ENCODE measurements at places on chromosomes 5 and 9.

DNA sequence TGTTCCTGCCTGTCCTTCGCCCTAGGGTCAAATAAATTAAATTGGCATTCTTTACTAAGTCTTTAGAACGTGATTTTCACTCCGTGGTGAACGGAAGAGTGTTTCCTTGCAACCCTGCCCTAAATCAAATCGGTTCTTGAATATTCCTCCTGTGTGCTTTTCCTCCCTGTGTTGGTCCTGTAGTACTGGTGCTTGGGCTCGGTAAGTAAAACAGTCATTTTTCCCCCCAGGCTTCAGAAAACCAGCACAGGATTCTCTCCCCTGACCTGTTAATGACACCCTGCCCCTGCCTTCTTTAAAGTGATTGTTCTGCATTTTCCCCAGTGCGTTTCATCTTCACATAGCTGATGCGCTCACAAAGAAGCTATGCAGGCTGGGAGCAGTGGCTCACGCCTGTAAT, 96.0 kb downstream of the AK8 start:
- DNase-seq = no peak

- DNase-seq = peak; percentile 29
Observed at GRCh38 chr5:135154197-135154596, 120.2 kb upstream of the PITX1 start.

DNA sequence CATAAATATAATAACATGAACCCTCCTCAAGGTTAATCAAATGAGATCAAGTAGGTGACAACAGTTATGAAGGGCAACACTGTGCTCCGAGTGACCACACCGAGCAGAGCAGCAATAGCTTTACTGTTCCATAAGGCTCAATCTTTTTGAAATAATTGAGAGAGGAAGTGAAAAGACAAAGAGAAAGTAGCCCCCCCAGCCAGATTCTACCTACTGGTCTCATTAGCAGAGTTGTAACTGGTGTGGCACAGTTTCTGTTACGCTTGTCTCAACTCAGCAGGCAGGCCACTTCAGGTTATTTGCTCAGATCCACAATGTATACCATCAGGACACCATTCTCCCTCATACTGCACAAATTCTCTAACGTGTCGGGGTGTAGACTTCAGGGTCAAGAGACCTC, 14.0 kb downstream of the PRUNE2 start:
- DNase-seq = no peak

DNA sequence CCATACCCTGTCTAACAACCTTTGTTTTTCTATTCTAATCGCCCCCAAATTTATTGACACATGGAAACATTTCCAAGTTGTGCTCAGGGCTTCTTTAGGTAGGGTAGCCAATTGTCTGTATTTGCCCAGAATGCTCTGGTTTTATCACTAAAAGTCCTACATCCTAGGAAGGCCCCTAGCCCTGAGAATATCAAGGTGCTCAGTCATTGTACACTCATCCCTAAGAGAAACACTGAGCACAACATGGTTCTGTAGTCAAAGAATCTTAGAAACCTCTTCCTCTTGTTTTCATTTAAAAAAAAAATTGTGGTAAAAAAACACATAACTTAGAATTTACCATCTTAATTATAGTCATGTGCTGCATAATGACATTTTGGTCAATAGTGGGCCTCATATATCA, 69.0 kb upstream of the BASP1 start:
- DNase-seq = no peak

- no peak for DNase-seq
Observed at GRCh38 chr9:129865668-129866320, 30.5 kb downstream of the USP20 start.

DNA sequence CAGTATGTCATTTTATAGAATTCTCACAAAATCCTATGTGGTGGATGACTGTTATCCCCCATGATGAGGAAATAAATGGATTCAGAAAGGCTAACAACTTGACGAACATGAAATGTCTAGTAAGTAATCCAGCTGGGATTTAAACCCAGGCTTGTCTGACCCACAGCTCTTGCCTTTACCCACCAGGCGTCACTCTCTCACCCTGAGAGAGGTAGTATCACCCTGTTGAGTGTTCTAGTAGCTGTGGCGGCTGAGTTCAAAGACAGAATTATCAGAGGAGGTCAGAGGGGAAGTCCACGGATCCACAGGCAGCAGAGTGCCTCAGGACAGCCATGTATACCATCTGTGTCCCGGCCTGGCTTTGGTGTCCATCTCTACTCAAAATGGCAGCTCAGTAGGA, 113.8 kb downstream of the ZNF462 start:
- peak; percentile 2 for DNase-seq

- peak; percentile 29 for DNase-seq
Observed at GRCh38 chr5:136132087-136132486, 558 bp upstream of the SMAD5 start.

DNA sequence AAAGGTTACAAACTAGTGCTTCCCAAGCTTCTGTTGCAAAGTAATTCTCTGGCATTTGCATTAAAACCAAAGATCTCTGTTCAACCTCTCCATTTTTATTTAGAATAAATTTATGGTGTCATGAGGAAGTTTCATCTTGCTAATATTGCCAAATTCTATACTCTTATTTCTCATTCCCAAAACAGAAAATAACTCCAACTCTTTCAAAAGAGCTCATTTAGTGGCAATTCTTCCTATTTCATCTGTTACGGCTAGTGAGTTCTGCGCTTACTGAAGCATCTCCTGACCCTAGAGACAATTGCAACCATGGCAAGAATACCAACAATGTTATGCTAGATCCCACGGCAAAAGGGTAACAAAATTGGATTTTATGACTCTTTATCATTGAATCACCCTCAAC, 97.0 kb downstream of the HINT1 start:
- no peak for DNase-seq

GRCh38 chr5:71862507-71863060, 143.5 kb downstream of the CARTPT start:
- no peak for DNase-seq

- no peak for DNase-seq
Observed at GRCh38 chr9:80074439-80074838, 502.7 kb downstream of the TLE4 start.

DNA sequence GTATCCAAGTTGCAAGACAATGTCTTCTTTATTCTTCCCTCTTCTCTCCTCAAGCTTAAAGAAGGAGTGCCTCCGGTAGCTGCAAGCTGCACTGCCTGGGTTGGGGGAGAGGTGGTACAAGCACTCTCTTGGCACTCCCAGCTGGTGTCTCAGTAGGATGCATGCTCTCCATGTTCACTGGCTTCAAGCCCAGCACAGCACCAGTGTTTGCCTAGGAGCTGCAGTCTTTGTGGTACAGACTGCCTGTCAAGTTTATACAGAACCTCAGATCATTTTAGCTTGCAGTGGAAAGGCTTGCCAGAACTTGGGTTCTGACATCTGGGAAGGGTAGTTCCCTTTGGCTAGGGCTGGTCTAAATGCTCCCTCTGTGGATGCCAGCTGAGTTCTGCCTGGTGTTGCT, 505.6 kb downstream of the MAN2A1 start:
- DNase-seq = no peak

DNA sequence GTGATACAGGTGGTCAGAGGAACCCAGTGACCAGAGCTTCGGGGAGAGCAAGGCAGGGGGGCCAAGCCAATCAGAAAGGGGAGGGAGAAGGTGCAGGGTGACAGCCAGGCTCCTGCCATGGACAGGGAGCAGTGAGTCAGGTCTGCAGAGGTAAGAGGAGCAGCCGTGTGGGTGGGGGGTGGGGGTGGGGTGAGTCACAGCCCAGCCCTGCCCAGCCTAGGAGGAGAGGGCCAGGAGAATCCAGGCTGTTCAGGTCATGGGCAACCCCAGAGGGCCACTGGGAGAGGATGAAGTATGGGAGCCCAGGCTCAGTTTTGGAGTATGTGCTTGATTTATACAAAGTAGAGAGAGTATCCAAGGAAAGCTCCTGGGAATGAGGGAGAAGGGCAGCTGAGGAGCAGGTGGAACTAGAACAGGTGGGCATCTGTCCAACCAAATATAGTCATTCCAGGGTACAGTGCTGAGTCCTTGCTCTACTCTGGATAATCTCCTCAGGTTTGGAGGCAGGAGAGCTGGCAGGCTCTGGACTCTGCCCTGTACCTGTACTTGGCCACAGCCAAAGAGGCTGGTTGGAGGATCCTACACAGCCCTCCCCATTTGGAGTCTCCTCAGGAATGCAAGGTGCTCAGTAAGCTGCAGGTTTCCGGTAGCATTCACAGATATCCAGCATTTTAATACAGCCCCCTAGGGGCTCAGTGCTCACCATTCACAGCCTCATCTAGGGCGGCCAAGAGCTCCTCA, 1.6 kb downstream of the HBEGF start:
- peak; percentile 49 for DNase-seq

GRCh38 chr5:32254881-32255539, 57.7 kb downstream of the MTMR12 start:
- DNase-seq = no peak

DNA sequence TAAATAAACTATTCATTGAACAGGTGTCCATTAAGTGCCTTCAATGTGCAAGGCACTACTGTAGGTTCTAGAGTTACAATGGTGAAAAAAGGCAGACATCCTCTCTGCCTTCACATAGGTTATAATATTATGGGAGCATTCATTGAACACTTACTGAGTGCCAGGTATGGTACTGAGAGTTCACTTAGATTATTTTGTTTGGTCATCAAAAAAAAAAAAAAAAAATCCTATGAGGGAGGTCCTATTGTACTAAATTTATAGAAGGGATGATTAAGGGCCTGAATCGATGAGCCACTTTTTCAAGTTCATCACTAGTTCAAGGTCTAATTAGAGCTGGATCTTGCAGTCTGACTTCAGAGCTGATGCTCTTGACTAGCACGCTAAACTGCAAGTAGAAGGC, 22.8 kb upstream of the PANK3 start:
- DNase-seq = no peak

GRCh38 chr5:121853850-121854249, 2.2 kb downstream of the FTMT start:
- no peak for DNase-seq

DNA sequence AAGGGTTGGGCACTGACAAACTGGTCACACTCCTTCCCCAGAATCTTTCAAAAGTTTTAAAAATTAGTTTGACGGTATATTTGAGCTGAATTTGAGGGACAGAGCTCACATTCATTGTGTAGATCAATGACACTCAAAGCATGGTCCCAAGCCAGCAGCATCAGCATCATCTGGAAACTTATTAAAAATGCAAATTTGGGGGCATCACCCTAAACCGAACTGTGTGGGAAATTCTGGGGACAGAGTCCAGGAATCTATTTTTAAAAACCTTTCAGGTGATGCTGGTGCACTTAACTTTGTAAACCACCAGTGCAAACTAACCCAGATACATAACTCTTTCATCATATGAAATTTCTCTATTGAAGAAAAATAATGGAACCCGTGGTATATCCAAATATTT, 58.1 kb upstream of the MTAP start:
- no peak for DNase-seq

- DNase-seq = no peak
Observed at GRCh38 chr9:129627556-129628440, 1.8 kb downstream of the NTMT1 start.

GRCh38 chr5:41243558-41243957, 30.2 kb upstream of the C6 start:
- DNase-seq = no peak

DNA sequence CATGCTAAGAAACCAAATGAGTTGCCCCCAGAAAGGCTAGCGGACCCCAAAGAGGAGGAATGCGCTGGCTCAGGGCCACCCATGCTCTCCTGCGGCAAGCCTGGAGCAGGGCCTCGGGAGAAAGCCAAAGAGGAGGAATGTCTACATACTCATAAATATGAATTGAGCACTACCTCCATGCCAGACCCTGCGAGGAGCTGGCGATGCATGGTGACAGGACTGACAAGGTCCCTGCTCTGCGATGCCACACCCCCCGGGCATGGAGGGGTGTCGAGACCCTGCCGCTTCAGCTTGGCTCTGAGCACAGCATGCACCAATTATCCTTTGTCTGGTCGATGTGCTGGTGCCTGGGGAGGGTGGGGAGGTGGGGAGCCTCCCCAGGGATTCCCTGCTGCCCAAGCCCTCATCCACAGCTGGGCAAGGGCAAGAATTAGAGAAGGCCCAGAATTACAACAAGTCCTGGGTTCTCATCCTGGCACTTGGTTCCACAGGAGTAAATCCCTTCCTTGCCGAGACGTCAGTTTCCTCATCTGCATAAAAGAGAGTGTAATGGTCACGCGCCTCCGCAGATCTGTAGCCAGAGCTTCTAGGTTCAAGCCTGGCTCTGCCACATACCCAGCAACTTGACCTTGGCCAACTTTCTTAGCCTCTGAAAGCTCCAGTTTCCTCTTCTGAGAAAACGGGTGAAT, 74.4 kb downstream of the FAM114A2 start:
- DNase-seq = no peak

DNA sequence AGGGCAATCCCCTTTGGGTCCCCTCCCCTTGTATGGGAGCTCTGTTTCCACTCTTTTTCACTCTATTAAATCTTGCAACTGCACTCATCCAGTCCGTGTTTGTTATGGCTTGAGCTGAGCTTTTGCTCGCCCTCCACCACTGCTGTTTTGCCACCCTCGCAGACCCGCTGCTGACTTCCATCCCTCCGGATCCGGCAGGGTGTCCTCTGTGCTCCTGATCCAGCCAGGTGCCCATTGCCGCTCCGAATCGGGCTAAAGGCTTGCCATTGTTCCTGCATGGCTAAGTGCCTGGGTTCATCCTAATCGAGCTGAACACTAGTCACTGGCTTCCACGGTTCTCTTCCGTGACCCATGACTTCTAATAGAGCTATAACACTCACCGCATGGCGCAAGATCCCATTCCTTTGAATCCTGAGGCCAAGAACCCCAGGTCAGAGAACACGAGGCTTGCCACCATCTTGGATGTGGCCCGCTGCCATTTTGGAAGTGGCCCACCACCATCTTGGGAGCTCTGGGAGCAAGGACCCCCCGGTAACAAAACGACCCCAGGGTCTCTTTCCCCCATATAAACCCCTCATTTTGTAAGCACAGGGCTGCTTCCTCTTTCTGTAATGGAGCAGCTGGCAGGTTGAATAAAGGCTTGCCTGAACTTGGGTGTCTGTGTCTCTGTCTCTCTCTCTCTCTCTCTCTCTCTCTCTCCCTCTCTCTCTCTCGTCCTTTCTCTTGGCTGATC, 1166.2 kb downstream of the TAF11L14 start:
- no peak for DNase-seq

DNA sequence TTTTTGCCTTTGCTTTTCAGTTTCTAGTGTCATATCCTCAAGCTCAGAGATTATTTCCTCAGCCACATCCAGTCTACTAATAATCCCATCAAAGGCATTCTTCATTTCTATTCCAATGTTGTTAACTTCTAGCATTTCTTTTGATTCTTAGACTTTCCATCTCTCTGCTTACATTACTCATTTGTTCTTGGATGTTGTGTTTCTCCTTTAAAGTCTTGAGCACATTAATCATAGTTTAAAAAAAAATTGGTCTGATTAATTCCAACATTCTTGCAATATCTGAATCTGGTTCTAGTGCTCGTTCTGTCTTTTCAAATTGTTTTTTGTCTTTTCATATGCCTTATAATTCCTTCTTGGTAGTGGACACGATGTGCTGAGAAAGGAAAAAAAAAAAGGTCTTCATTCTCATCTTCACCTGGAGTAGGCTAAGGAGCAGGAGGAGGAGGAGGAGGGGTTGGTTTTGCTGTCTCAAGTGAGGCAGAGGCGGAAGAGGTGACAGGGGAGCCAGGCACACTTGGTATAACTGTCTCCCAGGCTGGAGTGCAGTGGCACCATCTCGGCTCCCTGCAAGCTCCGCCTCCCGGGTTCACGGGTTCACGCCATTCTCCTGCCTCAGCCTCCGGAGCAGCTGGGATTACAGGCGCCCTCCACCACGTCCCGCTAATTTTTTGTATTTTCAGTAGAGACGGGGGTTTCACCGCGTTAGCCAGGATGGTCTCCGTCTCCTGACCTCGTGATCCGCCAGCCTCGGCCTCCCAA, 16.3 kb downstream of the PRXL2C start:
- DNase-seq = no peak

GRCh38 chr5:80865551-80865950, 94.6 kb upstream of the RASGRF2 start:
- DNase-seq = peak; percentile 4

Data from NB4 (cell line).